ENCODE measurements at places on chromosomes 11 and 22.

DNA sequence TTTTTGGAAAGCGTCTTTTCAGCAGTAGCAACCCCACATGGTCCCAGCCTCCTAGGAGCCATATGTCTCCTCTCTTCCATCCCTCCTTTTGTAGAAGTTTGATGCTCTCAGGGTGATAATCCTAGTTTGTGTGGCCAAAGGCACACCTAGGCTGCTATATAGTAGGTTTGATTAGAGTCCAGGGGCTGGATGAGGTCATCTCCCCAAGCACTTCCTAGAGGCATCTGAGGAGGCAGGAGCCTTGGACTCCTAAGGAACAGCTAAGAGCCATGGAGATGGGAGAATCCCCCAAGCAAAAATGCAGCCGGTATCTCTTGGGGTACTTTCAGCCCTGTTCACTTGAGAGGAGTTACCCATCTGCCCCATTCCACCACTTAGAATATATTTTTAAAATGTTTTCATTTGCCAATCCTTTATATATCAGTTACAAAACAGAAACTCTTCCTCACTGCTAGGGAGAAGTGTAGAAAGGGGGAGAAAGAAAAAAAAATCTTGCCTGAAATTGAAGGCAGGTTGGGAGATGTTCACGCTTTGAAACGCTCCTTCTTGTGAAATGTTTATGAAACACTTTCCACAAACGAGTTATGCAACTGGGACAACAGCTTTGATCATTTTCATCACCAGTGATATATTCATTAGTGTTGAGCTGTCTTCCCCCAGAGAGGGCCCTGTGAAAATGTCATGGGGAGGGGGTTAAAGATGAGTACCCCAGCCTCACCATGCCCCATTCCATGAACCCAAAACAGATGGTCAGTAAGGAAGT is 31.9 kb upstream of the TLCD5 start:
- DNase-seq = no peak

DNA sequence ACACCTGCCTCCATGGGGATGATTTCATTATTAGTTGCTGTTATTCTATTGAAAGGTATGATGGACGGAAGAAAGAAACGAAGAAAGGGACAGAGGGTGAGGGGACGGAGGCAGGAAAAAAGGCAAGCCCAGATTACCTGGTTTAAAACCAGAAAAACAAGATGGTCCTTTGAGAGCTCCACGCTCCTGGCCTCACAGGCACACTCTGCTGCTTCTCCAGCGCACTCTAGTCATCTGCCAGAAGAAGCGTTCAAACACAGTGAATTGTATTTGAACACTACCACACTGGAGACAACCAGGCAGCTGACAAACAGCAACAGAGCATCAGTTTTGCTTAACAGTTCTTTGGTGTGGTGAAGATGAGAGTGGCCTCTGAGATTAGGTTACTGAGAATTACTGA is 216.9 kb downstream of the CADM1 start:
- DNase-seq = no peak

- DNase-seq = no peak
Measured at GRCh38 chr11:120969993-120970392, 53.9 kb upstream of the TBCEL start.

GRCh38 chr22:45860201-45860600 is 116.8 kb downstream of the WNT7B start:
- DNase-seq = no peak

GRCh38 chr22:27992294-27993165 is 73.5 kb upstream of the PITPNB start:
- no peak for DNase-seq

- DNase-seq = no peak
Measured at GRCh38 chr11:2954263-2954662, 25.0 kb upstream of the PHLDA2 start.

- DNase-seq = no peak
Measured at GRCh38 chr11:129640671-129641070, 175.0 kb upstream of the TMEM45B start.

- DNase-seq = peak; percentile 31
Measured at GRCh38 chr11:79963856-79964645, 523.2 kb upstream of the TENM4 start.

- no peak for DNase-seq
Measured at GRCh38 chr11:34034053-34034452, 17.5 kb upstream of the CAPRIN1 start.

DNA sequence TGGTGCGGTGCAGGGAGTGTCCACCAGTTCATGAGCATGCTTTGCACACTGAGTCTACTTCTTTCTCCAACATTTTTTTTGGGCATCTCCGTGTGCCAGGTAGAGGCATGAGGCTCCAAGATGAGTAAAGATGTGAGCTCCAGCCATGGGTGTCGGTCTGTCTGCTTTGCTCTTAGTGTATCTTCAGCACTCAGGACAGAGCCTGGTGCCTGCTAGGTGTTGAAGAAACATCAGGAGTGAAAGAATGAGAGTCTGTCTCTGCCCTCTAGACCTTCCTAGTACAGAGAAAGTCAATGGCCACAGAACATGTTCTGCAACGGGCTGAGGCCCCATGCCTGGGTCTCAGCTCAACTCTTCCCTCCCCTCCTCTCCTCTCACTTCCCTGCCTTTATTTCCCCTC is 486.5 kb downstream of the TBC1D22A start:
- no peak for DNase-seq

DNA sequence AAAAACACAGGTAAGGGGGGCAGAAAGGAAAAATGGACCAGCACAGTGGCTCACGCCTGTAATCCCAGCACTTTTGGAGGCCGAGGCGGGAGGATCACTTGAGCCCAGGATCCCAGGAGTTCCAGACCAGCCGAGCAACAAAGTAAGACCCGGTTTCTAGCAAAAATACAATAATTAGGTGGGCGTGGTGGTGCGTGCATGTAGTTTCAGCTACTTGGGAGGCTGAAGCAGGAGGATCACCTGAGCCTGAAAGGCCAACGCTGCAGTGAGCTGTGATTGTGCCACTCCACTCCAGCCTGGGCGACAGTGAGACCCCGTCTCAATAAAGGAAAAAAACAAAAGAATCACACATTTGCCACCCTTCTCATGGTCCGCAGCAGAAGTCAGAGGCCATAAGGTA is 519.4 kb downstream of the BRD1 start:
- no peak for DNase-seq

Measured in NCI-H748 treated with DMSO at 0.1 percent for 48 hours (cell line).